Activated CD4-positive, CD25-positive, alpha-beta regulatory T cell (primary cell): ENCODE measurements at places on chromosomes 12 and 14.
A peak's percentile ranks its signal among the peaks of the same experiment; 100 is the strongest.

GRCh38 chr14:101408077-101408831, 153.0 kb upstream of the DIO3 start:
- DNase-seq, result no peak

DNA sequence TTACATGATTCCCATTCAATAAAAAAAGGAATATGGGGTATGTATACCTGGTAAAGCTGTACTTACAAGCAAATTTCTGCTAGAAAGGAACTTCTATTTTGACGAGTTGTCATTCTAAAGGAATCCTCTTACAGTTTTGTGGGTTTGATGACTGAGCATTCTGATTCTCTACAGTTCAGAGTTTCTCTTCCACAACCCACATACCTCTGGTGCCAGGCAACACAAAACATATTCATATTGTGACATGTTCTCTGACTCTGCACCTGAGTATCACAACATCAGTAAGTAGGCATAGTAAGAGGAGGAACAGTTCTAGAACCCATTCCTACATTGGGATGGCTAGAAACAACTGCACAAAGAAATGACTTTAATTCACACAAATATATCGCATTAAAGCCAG, 636.6 kb downstream of the MED13L start:
- DNase-seq, result no peak

GRCh38 chr14:66383771-66384170, 102.4 kb upstream of the CCDC196 start:
- no peak for DNase-seq

DNA sequence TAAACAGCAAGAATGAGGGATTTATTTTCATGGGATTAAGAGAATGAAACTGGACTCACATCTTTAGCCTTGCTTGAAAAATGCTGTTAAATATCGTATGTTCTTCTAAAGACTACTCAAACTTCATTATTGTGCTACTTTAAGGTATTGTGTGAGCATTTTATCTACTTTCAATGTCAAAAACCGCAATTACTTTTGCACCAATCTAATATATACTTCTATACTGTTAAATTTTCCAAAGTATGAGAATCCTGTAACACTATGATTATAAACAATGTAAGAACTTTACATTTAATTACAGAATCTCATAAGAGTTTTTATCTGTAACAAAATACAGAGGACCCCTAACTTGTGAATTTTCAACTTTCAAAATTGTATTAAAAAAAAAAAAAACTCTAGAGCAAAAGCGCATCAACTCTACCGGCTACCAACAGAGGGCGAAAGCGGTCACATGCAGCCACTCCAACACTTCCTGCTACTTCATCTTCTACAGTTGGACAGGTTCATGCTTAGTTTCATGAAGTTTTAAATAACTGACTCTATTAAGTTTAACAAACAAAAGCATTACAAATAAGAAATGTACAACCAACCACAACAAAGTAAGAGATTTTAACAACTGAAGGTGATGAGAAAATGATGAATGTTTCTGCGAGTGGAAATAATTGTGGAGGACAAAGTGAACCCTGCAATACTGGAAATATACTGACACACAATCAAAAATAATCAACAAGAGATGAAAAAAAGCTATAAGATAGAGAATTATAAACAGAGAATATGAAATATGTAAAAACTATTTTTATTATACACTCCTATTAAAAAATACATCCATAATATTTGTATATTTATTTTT, 210.9 kb downstream of the MED13L start:
- no peak for DNase-seq

GRCh38 chr14:40682131-40682913, 924.4 kb upstream of the LRFN5 start:
- DNase-seq, result no peak

DNA sequence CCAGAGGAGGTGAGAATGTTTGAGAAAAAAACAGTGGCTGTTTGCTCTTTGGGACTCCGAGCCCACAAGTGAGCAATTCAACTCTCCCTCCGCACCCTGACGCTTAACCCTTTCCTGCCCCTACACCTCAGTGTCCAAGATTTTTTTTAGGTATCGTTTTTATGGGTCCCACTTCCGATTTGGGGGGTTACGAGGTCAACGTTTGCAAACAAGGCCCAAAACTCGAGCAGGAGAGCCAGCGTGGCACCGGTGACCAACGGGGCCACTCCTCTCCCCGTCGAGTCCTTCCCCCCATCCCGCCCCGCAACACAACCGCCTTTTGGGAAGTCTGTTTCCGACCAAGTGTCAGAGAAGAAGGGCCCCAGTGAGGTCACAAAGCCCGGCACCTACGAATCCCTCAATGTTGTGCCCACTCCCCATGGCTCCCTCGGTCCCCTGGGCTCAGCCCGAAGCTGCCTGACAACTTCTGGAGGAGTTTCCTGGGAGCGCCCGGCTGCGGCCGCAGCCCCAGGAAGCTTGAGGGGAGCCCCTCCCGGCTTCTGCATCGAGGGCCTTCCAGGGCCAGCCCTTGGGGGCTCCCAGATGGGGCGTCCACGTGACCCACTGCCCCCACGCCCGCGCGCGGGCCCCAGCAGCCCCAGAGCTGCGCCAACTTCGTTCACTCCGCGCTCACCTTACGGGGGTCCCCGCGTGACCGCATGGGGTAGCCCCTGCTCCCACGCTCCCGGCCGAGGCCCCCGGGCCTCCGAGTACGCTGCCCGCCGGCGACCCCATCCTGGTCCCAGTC, 1.2 kb downstream of the CDK2AP1 start:
- DNase-seq, result no peak

- no peak for DNase-seq
These were observed 53.9 kb upstream of the NCOR2 start for GRCh38 chr12:124621296-124621660.

DNA sequence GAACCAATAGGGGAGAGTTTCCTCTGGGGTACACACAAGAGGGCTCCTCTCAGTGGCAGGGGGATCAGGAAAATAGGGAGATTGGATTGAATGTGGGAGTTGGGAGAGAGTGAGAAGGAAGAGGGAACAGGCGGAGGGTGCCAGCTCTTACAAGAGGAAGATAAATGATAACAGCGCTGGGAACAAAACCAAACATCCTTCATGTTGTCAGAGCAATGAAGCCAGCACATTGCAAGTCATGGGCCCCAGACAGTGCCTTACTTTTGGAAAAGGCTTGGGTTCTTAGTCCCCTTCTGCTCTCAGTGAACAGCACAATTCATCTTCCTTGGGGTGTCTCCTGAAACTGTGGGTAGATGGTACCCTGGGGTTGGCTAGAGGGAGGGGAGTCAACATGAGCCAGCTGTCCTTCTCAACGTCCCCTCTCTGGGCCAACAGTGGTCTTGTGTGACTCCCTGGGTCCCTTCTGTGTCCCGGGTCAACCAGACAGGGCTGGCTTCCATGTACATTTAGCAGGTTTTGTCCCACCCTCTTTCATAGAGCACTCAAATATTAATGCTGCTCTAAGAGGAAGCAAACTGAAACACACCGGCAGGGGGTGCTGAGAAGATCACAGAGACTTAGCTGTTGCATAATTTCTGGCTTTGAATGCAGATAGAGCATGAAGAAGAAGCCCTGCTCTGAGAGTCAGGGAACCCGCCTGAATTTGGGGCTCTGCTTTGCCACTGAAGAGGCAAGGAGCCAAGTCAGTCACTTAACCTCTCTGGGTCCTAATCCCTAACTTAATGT, 138.5 kb downstream of the ESRRB start:
- no peak for DNase-seq

DNA sequence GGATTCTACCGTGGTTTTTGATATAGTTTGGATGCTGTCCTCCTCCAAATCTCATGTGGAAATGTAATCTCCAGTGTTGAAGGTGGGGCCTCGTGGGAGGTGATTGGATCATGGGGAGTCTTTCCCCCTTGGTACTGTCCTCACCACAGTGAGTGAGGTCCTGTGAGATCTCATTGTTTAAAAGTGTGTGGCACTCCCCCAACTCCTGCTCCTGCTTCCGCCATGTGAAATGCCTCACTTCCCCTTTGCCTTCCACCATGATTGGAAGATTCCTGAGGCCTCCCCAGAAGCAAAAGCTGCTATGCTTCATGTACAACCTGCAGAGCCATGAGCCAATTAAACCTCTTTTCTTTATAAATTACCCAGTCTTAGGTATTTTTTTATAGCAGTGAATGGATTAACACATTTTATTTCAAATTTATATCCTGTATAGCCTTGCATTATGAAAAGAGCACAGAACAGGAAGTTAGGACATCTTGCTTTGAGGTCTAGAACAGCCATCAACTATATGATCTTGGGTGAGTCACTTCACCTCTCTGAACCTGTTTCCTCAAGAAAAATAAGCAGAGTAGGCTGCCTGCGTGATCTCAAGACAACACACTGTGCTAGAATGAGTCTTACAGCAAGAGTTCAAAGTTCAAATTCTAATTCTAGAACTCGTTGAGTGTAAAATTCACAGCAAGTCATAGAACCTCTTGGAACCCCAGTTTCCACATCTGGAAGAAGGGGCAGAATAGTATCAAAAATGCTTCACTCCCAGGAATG, 160.9 kb upstream of the EEA1 start:
- DNase-seq, result peak; percentile 5

DNA sequence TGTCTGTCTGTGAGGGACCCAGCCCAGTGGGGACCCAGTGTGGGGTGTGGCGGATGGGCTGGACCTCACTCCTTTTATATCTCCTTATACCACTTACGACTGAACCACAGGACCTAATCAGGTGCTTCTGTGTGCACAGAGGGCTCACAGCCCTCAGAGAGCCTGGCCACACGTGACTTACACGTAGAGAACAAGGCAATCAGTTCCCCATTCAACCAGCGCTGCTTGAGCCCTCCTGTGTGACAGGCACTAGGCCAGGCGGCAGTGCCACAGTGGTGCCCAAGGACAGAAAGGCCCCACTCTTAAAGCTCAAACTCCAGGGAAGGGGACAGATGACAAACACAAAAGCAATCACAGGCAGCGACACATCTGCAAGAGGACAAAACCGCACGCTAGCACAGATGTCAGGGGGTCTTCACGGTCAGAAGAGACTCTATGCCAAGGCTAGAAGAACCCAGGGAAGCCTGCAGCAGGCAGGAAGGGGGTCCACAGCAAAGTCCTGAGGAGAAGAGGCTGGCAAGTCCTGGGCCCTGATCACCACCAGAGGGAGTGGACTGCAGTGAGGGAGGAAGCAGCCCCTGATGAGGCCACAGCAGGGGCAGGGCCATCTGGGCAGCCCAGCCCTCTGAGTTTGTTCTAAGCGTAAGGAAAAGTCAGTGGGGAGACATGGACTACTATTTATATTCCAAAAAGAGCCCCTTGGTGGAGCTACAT, 39.3 kb downstream of the SETD3 start:
- DNase-seq, result no peak
